Large intestine (tissue), 12 donors: ENCODE measurements at places on chromosomes 7 and 10. TPM values are rescaled to one million over a fixed set of nuclear protein-coding genes. Genes with fewer than 3 reads are reported as not detected.

The GPR158 gene
- polyA plus RNA-seq, result 0.33 TPM

The ASZ1 gene
- not detected for polyA plus RNA-seq

The LIPJ gene
- 0.10 TPM for polyA plus RNA-seq

The CCDC186 gene
- polyA plus RNA-seq, result 34.0 TPM

The CPA1 gene
- 2.1 TPM for polyA plus RNA-seq

The CYP2E1 gene
- 1.3 TPM for polyA plus RNA-seq

The SAMD9 gene
- 6.1 TPM for polyA plus RNA-seq

GRCh38 chr10:89238956-89239644, 12.5 kb downstream of the LIPA start:
- DNase-seq, result no peak

DNA sequence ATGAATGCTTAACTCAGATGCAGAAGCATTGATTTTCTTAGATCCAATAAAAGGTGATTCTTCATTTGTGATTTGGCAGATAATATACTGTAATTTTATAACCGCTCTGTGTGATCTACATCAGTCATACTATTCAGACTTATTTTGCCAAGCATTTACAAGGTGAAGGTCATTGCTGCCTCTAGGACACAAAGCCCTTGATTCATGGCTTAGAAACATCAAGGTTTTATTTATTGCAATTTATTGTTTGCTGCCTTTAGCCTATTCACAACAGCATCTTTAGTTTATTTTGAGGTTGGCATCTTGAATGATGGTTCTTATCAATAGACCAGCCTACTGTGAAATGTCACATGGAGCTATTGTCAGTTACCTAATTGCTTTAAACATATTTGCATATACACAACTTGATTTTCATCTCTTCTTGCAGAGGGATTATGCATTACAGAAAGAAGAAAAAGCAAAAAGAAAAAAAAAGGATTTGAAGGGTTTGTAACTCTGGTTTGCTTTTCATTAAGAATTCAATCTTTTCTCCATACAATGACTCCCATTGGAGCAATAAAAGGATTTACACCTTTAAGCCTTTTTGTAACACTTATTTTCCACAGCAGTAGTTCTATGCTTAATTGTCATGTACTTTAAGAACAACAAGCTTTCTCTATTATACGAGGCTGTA, 1371.6 kb upstream of the CELF2 start:
- no peak for DNase-seq

GRCh38 chr7:49088017-49088416, 163.7 kb downstream of the CDC14C start:
- DNase-seq, result no peak

DNA sequence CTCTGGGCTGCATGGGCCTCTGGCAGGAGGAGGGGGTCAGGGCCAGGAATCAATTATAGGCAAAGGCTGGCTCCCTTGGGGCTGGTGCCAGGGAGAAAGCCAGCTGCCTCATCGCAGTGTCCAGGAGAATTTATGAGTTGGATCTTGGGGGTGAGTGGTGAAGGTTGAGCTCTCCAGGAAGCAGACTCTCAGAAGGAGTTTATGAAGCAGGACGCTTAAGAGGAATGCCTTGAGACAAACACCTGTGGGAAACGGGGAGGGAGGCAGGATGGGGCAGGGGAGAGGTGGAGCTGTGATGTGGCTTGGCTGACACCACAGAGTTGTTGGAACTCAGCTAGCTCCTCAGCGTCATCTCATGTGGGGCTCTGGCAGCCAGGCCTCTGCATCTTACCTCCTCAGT, 428.5 kb downstream of the RPS24 start:
- no peak for DNase-seq

GRCh38 chr10:78365694-78366093, 332.0 kb downstream of the RPS24 start:
- DNase-seq, result peak; percentile 43

DNA sequence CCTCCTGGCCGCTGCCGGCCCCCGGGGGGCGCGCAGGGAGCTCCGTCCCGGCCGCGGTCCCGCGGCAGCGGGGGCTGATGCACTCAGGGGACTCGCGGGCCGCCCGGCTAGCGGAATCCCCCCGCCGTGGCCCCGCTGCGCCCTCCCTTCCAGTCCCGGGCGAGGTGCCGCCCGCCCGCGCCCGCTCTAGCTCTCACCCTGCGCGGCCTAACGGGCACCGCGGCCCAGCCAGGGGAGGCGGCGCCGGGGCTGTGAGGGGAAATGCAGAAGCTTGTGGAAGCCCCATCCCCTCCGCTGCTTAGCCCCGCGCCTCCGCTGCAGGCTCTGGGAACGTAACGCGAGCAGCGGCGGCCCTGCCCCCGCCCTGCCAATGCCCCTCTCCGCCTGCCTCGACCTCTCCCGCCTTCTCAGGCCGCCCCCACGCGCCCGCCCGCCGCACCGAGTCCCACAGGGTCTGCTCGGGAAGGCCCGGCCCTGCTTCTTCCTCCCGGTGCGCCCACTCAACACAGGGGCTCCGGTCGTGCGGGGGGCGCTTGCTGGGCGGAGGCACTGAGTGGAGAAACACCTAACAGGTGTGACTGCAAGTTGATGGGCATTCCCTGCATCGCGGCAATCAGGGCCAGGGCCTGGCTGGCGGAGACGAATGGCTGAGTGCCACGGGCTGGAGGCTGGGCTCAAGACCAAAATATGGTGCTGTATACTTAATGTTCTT, 384 bp upstream of the TMEM229A start:
- no peak for DNase-seq

DNA sequence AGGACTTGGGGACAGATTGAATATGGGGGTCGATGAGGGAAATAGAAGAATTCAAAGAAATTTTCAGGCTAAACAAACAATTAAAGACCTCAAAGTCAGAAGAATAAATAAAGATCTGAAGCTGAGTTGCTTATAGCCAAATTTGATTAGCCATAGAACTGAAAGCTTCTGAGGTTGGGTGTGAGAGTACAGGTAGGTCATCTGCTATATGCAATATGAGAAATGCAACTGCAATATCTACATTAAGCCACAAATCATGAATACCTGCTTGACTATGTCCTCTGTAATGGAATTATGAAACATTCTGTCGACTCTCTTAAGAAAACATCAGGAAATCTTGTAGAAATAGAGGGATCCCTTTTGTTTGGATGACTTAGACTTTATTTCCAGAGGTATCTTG, 192.1 kb upstream of the PCDH15 start:
- no peak for DNase-seq

- no peak for DNase-seq
Measured at GRCh38 chr7:104767826-104768536, 246.0 kb upstream of the KMT2E start.

- DNase-seq, result no peak
Measured at GRCh38 chr7:47046949-47047348, 535.0 kb downstream of the TNS3 start.
